Activated CD4-positive, alpha-beta memory T cell treated with anti-CD3 and anti-CD28 coated beads, Interleukin-2, amount 10 ng/mL, durations not matched to agents 7 days and 5 days (primary cell): ENCODE measurements at places on chromosomes 7 and 10.

DNA sequence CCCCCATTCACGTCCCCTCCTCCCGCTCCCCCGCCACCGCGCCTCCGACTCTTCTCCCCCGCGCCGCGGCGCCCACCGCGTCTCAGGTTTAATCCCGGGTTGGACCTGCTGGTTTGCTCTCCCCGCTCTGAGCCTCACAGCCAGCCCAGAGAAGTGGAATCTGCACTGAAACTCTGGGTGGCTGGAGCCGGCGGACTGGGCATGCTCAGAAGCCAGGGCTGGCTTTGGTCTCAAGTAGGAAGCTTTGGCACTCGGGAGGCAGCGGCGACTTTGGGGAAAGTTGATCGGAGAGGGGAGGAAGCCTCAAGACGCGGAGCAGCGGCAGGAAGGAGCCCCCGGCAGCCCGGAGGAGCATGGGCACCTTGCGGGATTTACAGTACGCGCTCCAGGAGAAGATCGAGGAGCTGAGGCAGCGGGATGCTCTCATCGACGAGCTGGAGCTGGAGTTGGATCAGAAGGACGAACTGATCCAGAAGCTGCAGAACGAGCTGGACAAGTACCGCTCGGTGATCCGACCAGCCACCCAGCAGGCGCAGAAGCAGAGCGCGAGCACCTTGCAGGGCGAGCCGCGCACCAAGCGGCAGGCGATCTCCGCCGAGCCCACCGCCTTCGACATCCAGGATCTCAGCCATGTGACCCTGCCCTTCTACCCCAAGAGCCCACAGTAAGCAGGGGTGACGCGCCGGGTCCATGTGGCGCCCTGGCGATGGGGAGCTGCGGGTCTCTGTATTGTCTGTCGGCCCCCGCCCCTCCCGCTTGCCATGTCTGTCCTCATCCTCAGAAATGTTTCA is at the start of gene PRKG1:
Gene PRKG1, plus strand, starts transcription at position 250 of the 791 bp plus-strand sequence.
- no peak for DNase-seq

DNA sequence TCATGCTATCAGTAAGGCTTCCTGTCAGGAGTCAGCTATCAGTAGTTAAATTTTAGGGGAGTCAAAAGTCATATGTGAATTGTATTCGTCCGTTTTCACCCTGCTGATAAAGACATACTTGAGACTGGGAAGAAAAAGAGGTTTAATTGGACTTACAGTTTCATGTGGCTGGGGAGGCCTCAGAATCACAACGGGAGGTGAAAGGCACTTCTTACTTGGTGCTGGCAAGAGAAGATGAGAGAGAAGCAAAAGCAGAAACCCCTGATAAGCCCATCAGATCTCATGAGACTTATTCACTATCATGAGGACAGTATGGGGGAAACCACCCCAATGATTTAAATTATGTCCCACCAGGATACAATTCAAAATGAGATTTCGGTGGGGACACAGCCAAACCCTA is 47.1 kb downstream of the KLF6 start:
- no peak for DNase-seq

- peak; percentile 81 for DNase-seq
Observed at GRCh38 chr7:27196287-27196767, 3.6 kb downstream of the HOXA13 start.

DNA sequence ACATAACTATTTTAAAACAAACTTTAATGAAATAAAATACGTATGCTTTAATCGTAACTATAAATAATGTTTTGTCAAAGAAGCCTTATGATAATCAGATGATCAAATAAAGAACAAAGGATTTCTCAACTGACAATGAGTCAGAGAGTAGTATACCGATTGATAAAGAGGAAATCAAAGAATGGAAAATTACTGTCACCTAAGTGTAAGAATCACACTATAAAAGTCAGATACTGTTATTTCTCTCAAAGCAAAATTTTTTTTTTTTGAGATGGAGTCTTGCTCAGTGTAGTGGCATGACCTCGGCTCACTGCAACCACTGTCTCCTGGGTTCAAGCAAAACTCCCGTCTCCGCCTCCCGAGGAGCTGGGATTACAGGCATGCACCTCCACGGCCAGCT is 18.8 kb downstream of the DNAJC2 start:
- DNase-seq, result no peak

- DNase-seq, result no peak
Observed at GRCh38 chr10:24756283-24756682, 32.6 kb upstream of the ARHGAP21 start.

GRCh38 chr10:20769481-20769880 is 127.6 kb downstream of the NEBL start:
- DNase-seq, result no peak

GRCh38 chr7:106273009-106273668 is 11.6 kb downstream of the NAMPT start:
- no peak for DNase-seq

GRCh38 chr7:51446785-51447184 is 130.2 kb upstream of the COBL start:
- DNase-seq, result no peak

DNA sequence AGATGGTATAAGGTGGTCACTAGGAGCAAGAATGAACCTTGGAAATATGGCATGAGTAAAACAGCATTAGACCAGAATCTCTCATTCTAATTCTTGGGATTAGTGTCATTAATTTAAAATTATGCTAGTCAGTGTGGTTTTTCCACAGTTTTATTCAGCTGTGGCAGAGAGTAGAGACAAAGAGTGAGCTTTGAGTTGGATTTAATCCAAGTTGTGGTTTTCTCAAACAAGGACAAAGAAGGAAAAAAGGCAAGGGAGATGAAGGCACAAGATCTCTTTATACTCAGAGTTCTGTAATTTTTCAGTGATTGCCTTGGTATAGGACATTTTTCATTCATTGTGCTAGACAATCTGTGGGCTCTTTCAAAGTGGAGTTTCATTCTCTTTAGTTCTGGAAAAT is 28.2 kb upstream of the AKAP9 start:
- no peak for DNase-seq

- no peak for DNase-seq
Observed at GRCh38 chr10:116099023-116099420, 174.0 kb downstream of the GFRA1 start.

- DNase-seq, result no peak
Observed at GRCh38 chr10:117418121-117418520, 42.9 kb upstream of the PDZD8 start.

DNA sequence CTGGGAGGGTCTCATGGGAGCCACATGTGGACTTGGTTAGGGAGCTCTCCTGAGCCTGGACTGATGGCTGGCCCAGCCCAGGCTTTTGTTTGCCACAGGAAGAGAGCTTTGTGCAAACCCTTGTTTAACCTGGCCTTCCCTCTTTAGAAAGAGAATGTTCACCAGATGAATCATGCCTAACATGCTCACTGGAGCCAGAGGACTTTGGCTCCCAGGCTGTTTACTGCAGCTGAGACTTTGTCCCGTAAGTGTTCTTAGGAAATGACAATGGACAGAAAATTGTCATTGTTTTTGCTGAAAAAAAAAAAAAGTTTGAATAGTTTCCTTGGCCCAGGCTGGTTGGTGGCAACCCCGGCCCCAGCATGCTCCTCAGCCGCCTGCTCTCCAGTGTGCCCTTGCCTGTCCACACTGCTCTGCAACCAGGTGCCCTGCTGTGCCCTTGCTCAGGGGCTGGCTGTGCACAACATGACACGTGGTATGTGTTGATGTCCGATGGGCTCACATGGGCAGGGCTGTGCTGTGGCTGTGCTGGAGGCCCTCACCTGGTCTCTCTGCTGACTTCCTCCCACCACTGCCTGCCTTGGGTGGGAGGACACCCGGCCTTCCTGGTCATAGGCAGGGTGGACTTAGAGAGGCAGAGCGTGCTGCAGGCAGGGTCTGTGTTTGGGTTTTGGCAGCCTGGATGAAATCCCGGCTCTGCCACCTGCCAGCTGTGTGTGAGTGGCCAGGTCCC is 215.3 kb upstream of the ZNF32 start:
- DNase-seq, result peak; percentile 12

- DNase-seq, result peak; percentile 75
Observed at GRCh38 chr10:133318494-133319127, 9.9 kb downstream of the ZNF511 start.

- no peak for DNase-seq
Observed at GRCh38 chr7:132291481-132291880, 284.8 kb downstream of the PLXNA4 start.

- no peak for DNase-seq
Observed at GRCh38 chr10:125213541-125214282, 53.3 kb upstream of the CTBP2 start.

GRCh38 chr7:145582742-145583303 is 533.8 kb upstream of the CNTNAP2 start:
- DNase-seq, result no peak

- no peak for DNase-seq
Observed at GRCh38 chr10:101961591-101962498, 94.1 kb downstream of the ARMH3 start.

- DNase-seq, result no peak
Observed at GRCh38 chr7:25308906-25309705, 80.8 kb upstream of the NPVF start.

- DNase-seq, result no peak
Observed at GRCh38 chr7:106419455-106420182, 134.8 kb upstream of the NAMPT start.

- no peak for DNase-seq
Observed at GRCh38 chr10:24916365-24916764, 36.0 kb downstream of the PRTFDC1 start.

GRCh38 chr7:134153493-134154136 is 26.5 kb downstream of the LRGUK start:
- DNase-seq, result no peak

- no peak for DNase-seq
Observed at GRCh38 chr10:13001041-13001886, at the start of gene CCDC3. Gene CCDC3 (minus strand): TSS chr10:13001713. CDS start chr10:13001570, 143 bp downstream.

- DNase-seq, result no peak
Observed at GRCh38 chr10:78549140-78549935, 515.7 kb downstream of the RPS24 start.

DNA sequence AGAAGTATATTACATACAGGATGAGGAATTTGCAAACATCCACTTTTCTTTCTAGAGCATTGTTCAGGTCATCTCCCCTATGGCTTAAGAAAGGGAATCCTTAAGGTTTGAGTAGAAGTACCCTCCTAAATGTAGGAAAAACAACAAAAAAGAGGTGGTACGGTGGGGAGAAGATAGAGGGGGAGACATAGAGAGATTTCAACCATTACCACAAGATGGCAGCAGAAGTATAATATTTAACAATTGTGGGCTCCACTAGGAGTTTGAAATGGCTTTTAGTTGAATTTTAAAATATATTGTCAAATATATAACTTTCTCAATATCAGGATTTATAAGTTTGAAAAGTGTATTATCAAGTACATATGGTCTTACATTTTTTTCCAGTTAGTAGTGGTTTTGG is 72.7 kb upstream of the PRKG1 start:
- DNase-seq, result no peak

DNA sequence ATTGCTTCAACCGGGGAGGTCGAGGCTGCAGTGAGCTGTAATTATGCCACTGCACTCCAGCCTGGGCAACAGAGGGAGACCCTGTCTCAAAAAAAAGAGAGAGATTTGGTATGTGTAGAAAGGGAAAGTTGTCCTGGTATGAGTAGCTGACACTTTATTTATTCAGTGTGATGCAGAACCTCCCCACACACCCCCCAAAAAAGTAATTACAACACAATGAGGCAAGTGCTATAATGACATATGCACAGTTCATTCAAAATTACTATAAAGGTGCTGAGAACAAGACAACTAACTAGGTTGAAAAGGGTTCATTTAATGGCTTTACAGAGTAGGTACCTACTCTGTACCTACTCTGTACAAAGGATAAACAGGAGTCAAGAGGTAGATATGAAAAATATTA is 80.2 kb downstream of the PDSS1 start:
- DNase-seq, result no peak

DNA sequence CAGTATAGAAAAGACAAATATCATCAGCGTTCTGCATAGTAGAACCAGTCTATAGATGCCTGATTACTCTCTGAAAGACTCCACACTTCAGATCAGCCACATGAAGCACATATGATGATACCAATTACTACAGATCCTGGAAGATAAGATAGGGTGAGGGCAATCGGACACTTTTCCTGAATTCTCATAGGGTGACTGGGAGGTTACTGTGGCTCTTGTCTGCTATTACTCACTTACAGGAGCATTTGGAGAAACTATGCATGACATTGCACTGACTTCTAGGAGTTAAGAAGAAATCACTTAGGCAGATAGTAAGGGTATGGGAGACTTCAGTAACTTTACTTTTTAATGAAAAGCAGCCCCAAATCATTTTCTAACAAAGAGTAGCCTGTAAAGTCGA is 1140.9 kb downstream of the XPNPEP1 start:
- DNase-seq, result no peak

- DNase-seq, result peak; percentile 68
Observed at GRCh38 chr10:72291019-72291532, 17.4 kb downstream of the DDIT4 start.

GRCh38 chr7:5661942-5662341 is 119.5 kb downstream of the RNF216 start:
- peak; percentile 33 for DNase-seq

- DNase-seq, result no peak
Observed at GRCh38 chr7:12133865-12134264, 77.2 kb upstream of the TMEM106B start.

DNA sequence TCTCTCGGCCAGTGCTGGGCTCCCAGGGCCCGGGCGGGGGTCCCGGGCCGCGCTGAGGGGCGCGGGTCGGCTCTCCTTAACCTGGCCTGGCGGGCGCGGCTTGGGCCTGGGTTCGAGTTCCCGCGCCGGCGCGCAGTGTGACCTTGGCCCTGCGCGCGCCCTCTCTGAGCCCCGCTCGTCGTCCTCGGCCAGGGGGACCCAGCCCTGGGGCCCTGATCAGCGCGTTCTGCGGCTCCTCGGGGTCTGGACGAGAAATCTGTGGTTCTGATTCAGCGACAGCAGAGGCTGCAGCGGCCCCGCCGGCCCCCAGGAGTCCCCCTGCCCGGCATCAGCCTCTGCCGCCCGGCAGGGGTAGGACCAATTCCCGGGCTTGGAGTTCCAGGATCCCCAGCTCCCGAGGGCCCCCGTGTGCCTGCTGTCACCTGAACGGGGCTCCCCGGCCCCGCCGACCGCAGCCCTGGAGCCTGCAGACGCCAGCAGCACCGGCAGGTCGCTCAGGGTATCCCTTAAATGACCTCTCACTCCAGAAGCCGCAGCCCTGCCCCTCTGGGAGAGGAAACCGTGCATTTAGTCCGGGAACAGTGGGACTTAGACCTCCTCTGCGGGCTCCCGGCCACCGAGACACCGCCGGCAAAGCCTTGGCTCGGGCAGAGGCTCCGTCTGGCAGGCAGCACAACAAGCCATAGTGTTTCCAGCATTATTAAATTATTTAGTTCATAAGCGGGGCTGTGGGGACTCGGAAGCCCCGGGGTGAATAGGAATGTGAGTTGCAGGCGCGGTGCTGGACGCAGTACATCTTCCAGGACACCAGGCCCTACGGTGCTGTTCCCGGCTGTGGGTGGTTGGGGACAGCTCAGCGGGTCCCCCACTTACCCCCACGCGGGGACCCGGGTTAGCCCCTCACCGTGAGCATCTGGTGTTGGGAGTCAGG is 572 bp downstream of the CHST12 start:
- peak; percentile 37 for DNase-seq

GRCh38 chr10:76974017-76974691 is 663.5 kb downstream of the KCNMA1 start:
- no peak for DNase-seq
